ENCODE measurements at places on chromosomes 12 and 14.

DNA sequence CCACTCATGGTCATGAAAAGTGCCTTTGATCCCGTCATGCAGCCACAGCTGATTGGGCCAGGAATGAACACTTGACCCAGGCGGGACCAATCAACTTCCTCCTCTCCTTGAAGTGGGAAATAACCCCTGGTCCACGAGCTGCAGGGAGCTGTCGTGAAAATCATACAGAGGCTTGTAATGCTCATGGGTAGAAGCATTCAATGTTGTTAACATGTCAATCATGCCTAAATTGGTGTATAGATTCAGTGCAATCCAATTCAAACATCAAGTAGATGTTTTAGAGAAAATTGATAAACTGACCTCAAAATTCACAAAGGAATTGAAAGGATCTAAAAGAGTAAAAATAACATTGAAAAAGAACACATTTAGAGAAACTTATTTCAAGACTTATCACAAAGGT, 1019.0 kb upstream of the TMEM132C start:
- no peak for DNase-seq

GRCh38 chr12:52208424-52209165, 16.8 kb upstream of the KRT80 start:
- no peak for DNase-seq

GRCh38 chr12:66808606-66809005, 129.7 kb upstream of the GRIP1 start:
- no peak for DNase-seq

DNA sequence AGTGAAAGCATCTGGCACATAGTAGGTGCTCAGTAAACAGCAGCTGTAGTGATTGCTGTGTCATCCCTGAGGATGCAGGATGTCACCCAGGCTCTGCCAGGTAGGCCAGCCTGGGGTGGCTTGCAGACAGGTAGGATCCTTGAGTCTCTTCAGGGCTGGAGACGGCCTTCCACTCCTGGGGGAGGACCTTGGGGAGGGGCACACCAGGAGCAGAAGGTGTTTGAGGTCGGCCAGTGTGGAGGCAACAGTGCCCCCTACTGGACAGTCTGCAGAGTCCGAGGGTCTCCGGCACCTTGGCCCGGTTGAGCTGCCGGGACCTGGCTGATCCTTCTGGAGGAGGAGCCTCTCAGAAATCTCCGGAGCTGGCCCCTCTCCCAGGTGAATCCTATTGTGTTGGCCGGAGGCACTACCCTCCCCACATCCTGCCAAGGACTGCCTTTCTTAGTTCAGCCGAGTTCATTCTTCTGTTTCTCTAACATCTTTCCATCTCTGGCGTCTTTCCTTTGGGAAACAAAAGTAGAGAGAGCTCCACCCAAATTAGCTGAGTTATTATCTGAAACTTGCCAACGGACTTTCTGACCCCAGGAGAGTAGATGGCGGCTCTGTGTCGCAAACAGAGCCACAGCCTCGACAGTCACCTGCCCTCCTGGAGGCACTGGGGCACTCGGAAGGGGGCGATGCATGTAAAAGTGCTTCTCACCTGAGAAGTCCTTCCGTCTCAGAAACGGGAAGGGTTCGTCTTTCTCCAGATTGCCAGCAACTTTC, 41.8 kb upstream of the CLMN start:
- DNase-seq: no peak

GRCh38 chr14:33617154-33617553, 333.7 kb downstream of the EGLN3 start:
- DNase-seq: no peak

- no peak for DNase-seq
Measured at GRCh38 chr12:46497739-46498138, 125.2 kb upstream of the SLC38A2 start.

DNA sequence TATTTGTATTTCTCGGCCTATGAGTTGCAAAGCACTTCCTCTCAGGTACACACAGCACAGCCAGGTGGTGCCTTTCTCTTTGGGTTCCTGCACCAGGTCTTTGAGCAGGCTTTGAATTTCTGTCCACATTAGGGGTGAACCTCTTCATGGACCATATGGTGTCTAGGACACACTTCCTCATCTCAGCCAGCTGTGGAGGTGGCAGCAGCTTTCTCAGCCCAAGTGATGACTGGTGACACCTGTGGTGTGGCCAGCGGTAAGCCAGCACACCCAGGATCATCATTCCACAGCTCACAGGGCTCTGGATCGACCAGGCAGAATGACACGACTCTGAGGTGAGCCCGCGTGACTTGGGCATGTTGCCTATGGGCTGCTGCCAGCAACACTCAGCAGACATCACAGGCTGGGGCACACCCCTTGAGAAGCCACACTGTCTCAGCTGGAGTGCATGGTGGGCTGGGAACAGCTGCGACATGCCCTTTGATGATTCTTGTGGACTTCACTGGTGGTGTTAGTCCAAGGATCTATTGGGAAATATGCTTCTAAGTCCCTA, 36.8 kb downstream of the SLC5A8 start:
- DNase-seq: no peak

- DNase-seq: no peak
Measured at GRCh38 chr14:20627346-20628027, 14.0 kb downstream of the OR6S1 start.

GRCh38 chr12:19428246-19428645, 11.0 kb upstream of the AEBP2 start:
- DNase-seq: no peak

DNA sequence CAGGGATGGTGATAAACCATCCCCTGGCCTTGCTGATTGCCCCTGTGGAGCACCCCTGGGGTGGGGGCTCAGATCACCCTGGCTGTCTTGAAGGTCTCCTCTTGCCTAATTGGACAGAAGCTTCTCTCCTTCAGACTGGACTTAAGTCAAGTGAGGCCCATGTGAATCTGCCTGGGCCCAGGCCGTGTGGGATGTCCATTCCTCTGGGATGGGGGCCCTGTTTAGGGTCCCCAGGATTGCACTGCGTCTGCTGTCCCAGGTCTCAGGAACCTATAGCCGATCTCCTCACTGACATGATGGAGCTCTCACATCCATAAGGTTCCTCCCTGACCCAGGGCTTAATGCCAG, 20.2 kb downstream of the SERPINA1 start:
- DNase-seq: no peak

DNA sequence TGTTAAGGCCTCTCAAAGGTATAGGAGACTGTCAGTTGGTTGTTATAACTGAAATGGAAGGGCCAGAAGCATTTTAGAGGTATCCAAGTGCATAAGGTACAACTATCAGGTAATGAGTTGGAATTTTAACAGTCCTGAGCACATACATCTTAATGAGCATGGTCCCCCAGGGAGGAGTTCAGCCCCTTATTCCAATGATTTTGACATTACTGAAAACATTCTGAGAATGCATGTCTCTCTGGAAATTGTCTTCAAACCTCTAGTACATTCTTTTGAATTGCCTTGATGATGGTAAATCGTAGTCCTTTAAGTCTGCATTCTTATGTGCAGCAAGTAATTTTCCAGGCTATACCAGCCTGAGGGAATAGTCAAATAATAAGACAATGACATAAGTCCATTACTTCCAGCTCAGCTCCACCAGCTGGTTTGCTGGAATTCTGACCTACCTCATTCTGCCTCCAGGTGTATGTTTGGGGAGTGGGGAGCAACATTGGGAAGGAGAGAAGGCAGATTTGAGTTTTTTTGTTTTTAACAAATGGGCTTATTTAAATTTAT, 239.2 kb downstream of the MSRB3 start:
- DNase-seq: no peak

GRCh38 chr12:80838024-80838658, 99.6 kb downstream of the LIN7A start:
- DNase-seq: no peak

- DNase-seq: no peak
Measured at GRCh38 chr12:51898506-51898905, 8.8 kb upstream of the ACVRL1 start.

GRCh38 chr12:53726341-53726740, 911 bp downstream of the CALCOCO1 start:
- DNase-seq: no peak

DNA sequence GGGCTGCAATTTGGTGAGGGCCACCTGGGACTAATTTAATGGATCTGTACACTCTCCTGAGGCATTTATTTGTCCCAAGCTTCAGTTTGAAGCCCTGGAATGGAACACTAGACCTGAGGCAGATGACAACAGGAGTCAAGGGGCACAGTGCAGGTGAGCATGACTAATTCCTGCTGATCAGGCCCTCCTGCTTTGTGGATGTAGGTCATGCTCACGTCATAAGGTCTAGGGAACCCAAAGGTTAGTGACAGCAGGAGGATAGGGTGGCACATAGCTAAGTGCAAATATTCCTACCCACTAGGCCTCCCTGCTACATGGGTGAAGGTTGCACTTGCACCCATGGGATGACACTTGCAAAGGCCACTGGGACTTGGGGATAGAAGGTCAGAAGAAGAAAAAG, 30.8 kb downstream of the SDR9C7 start:
- DNase-seq: no peak

All from stimulated activated CD8-positive, alpha-beta memory T cell treated with anti-CD3 and anti-CD28 coated beads, Interleukin-15, amount 100 ng/mL, for 4 hours (primary cell).